ENCODE measurements at places on chromosomes 7 and 10. TPM values are rescaled to one million over a fixed set of nuclear protein-coding genes. Genes with fewer than 3 reads are reported as not detected.

Gene SEMA4G
- 1.6 TPM for total RNA-seq

Gene SLC26A5
- not detected for total RNA-seq

Gene MNX1
- not detected for total RNA-seq

Gene DENND2A
- total RNA-seq, result 26.4 TPM

Gene PTN
- total RNA-seq, result 4.8 TPM

Gene UCMA
- total RNA-seq, result not detected

Gene PRSS1
- total RNA-seq, result not detected

Gene FXYD4
- total RNA-seq, result not detected

Gene TMEM213
- total RNA-seq, result not detected

Gene PNLIPRP1
- total RNA-seq, result not detected

Gene PIK3CG
- 4.7 TPM for total RNA-seq

Gene STAG3
- total RNA-seq, result 1.2 TPM

Gene LDB1
- 28.9 TPM for total RNA-seq

Data from posterior vena cava (tissue), 2 donors.